ENCODE measurements at places on chromosomes 11 and 22.
A peak's percentile ranks its signal among the peaks of the same experiment; 100 is the strongest.

- no peak for DNase-seq
Observed at GRCh38 chr11:84558085-84558905, 1068.8 kb downstream of the DLG2 start.

- no peak for DNase-seq
Observed at GRCh38 chr11:116906479-116906878, 69.1 kb upstream of the APOA1 start.

- DNase-seq = no peak
Observed at GRCh38 chr11:7467652-7468051, 17.7 kb upstream of the OLFML1 start.

DNA sequence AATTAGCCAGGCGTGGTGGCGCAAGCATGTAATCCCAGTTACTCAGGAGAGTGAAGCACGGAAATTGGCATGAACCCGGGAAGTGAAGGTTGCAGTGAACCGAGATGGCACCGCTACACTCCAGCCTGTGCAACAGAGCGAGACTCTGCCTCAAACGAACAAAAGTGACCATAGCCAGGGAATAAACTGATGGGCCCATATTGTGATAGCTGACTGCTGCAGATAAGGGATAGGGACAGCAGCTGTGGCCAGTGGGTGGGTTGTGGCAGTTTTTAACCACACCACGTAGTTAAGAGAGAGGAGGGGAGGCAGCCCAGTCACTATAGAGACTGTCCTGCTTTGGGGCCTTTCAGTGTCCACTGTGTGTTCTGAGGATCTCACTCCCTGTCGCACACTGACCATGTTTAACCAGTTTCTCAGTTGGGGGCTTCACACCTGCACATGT is 58.9 kb downstream of the PISD start:
- no peak for DNase-seq

GRCh38 chr11:107707215-107707671 is 4.6 kb downstream of the SLN start:
- no peak for DNase-seq

DNA sequence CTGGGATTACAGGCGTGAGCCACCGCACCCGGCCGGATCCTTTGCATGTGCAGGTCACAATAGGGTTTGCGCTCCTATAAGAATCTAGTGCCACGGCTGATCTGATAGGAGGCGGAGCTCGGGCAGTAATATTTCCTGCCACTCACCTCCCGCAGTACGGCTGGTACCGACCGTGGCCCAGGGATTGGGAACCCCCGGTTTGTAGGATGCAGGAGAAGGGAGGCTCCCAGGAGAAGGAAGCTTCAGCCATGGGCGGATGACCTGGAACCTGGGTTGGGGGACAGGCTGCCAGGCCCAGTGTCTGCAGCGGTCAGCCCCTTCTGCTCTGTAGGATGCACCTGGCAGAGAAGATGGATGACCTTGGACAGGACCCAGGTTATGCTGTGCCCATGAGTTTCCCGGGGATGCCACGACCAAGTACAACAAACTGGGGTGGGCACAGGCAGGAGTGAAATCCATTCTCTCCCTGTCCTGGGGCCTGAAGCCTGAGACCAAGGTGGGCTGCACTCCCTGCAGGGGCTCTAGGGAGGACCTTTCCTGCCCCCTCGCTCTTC is 818.9 kb downstream of the BRD1 start:
- DNase-seq = no peak

GRCh38 chr22:48931452-48931851 is 896.2 kb downstream of the BRD1 start:
- DNase-seq = no peak

GRCh38 chr11:86804951-86805350 is 4.6 kb downstream of the PRSS23 start:
- no peak for DNase-seq

GRCh38 chr11:112292785-112293407 is 32.2 kb upstream of the PLET1 start:
- DNase-seq = no peak

DNA sequence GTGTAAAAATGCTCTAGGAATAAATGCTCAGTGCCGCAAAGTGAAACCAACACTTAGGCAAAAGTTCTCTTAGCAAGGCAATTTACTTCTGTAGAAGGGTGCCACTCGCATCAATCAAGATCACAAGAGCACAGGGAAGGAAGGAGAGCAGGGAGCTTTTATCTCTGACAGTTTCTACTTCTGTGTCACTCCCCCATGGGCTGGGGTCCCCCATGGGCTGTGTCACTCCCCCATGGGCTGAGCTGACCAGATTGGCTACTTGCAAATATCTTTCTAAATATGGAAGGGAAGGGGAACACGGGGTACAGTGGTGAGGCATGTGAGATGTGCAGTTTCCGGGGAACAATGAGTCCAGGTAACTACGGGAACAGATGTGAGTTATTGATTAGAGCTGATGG is 397 bp downstream of the OR52N2 start:
- DNase-seq = no peak

- no peak for DNase-seq
Observed at GRCh38 chr22:37166675-37167066, 17.0 kb upstream of the IL2RB start.

- DNase-seq = no peak
Observed at GRCh38 chr11:83566950-83567349, 280.8 kb upstream of the CCDC90B start.

- no peak for DNase-seq
Observed at GRCh38 chr11:128559496-128560103, 27.8 kb downstream of the ETS1 start.

DNA sequence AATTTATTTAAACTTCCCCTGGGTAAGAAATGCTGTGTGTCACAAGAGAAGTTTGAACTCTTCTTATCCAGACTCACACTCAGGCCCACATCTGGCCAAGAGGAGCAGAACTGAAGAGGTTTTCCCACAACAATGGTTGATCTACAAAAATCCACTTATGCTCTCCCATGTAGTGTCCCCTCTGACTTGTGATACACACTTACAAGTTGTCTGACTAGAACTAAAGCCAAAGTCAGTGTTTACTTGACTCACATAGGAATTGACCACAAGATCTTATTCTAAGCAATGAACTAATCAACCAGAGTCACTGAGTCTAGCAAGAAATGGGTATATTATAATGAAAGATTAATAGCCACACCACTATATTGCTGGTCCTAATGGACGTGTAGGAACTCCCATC is 133.0 kb downstream of the ATG16L2 start:
- no peak for DNase-seq

DNA sequence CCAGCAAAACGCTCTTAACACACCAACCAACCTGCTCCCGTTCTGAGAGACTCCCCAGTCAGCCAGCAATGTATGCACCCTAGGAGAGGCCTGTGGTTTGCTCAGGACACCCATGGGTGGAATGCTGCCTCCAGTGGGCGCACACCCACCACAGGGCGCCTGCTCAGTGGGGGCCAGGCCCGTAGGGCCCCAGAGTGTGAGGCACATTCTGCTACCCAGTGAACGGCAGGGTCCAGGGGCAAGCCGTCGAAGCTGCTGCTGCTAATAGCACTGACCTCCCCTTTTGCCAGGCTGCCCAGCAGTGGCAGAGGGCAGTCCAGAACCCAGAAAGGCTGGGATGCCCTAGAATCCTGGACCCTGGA is 12.8 kb downstream of the B3GAT1 start:
- no peak for DNase-seq

- peak; percentile 70 for DNase-seq
Observed at GRCh38 chr22:28799606-28800307, 612 bp downstream of the XBP1 start.

- no peak for DNase-seq
Observed at GRCh38 chr22:25404928-25405816, 159.3 kb upstream of the GRK3 start.

DNA sequence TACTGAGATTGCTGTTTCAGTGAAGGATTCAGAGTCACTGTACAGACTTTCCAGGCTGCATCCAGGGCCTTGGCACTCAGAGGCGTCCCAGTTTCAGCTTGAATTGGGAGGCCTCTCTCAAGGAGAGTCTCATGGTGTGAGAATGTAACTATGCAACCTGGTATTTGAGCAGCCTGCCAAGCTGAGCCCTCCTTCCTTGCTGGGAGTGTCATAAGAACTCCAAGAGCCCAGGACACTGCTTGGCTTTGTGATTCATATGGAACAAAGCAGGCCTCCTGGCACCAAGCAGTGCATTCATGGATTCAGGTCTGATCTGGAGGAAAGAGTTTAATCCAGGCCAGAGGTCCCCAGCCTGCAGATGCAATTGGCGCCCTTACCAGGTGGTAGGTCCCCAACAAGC is 171.7 kb downstream of the DBX1 start:
- DNase-seq = no peak

DNA sequence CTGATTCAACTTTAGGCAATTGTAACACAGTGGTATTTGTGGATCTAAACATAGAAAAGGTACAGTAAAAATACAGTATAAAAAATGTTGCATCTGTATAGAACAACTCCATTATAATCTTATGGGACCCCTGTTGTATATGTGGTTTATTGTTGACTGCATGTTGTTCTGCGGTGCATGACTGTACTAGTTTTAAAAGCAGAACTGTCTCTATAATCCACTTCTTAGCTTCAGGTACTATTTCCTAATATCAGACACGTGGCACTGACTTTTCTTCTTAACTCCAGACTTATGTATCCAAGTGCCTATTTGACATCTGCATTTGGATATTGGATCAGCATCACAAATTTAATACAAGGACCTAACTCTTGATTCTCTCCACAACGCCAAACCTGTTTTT is 41.1 kb downstream of the PACS1 start:
- DNase-seq = no peak

DNA sequence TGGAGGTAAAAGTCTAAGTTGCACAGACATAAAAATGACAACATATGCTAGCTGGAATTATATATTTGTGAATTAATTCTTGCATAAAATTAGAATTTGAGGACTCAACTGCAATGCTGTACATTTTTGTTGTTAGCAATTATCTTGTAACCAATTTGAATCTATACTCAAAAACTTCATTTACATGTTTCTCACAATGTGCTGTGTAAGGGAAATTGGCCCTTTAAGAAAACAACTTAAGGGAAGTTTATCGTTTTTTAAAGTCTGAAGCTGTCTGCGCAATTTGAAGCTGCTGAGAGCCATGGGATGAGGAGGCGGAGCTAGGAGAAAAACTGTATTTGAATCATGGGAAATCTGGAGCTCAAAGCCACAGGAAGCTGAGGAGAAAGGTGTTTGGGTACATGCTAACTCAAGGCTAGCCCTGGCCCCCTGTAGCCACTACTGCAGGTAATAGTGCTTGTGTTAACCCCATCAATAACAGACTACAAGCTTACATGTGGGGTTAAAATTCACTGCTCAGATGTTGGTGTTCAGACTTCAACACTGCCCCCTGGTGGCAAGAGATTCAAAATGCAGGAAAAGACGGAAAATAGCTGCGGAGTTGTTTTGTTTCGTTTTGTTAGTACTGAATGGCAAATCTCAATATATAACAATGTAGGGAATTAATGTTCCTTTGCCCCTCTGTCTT is 126.1 kb downstream of the BRD1 start:
- no peak for DNase-seq

- no peak for DNase-seq
Observed at GRCh38 chr11:128809128-128809527, 58.0 kb downstream of the KCNJ1 start.

- no peak for DNase-seq
Observed at GRCh38 chr22:30506507-30506968, 1.0 kb upstream of the SEC14L4 start.

DNA sequence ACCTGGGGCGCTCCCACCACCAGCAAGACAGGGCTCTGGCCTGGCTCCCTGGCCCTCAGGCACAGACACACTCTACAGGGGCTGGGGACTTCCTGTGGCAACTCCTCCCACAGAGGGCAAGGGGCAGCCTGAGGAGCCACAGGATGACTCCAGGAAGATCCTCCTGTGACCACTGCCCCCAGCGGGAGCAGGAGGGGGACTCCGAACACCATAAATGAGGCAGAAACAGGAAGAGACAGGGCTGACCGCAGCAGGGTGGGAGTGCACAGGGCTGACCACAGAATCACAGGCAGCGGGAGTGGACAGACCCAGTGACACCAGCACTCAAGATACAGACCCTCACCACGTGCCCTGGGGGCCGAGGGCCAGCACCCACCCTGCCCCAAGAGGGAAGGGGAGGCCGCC is 10.8 kb downstream of the ARAP1 start:
- no peak for DNase-seq

GRCh38 chr11:111980062-111980461 is 42.9 kb downstream of the DIXDC1 start:
- no peak for DNase-seq

DNA sequence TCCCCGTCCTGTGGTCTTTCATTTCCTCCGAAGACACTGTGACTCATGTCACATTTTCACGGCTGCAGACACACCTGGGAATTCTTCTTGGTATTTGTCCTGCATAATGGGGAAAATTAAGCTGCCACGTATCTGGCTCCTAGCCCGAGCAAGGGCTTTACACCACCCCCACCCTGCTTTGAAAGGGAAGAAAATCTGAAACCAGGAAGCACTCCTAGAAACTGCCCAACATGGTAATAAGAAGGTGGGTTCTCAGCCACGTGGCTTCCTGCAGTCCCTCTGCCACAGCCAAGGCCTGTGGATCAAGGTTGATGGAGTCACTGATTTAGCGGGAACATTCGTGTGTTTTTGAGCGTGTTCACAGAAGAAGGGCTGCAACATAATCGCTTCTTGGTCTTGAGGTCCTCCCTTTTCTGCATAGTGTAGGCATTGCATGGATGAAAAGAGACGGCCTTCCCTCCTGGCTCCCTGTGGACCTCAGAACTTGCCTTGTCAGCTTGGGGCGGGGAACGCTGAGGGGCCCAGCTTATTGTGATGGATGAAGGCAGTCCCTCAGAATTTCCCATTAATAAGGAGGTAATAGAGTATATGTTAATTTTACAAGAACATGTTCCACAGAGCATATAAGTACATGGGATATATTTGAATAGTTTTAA is 292.0 kb downstream of the NTM start:
- DNase-seq = no peak

DNA sequence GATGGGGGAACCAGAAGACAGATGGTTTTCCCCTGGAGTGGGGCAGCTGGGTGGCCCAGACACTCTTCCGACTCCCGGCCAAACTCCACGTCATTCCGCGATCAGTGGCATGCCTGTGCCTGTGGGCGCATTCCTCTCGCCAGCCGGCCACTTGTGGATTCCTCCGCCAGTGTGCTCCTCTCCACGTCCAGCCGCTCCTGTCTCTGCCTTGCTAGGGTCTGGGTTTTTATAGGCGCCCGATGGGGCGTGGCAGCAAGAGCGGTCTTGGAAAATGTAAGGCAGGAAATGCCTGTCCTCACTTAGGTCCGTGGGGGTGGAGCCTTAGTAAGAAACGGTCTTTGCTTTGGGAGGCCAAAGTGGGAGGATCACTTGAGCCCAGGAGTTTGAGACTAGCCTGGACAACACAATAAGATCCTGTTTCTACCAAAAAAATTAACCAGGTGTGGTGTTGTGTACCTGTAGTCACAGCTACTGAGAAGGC is 81.6 kb upstream of the SEPTIN5 start:
- no peak for DNase-seq
